ENCODE measurements at places on chromosomes 7 and 10. TPM values are rescaled to one million over a fixed set of nuclear protein-coding genes. Genes with fewer than 3 reads are reported as not detected.

The NPC1L1 gene
- total RNA-seq = not detected

The MBL2 gene
- total RNA-seq = not detected

The PRLHR gene
- not detected for total RNA-seq

The DENND10 gene
- total RNA-seq = 134 TPM

The SORBS1 gene
- 2.5 TPM for total RNA-seq

The PRKG1 gene
- 0.22 TPM for total RNA-seq

The IQUB gene
- total RNA-seq = 0.46 TPM

The PILRA gene
- total RNA-seq = not detected

The CPEB3 gene
- total RNA-seq = 0.69 TPM

The TMEM213 gene
- not detected for total RNA-seq

The GRM3 gene
- not detected for total RNA-seq

The C7orf57 gene
- total RNA-seq = 0.62 TPM

The BHLHA15 gene
- not detected for total RNA-seq

The PRPF18 gene
- total RNA-seq = 48.2 TPM

The ACSL5 gene
- total RNA-seq = 0.91 TPM

The CFAP43 gene
- total RNA-seq = 0.07 TPM

The UCN3 gene
- total RNA-seq = not detected

The ITPRID1 gene
- not detected for total RNA-seq

The RARRES2 gene
- total RNA-seq = 48.7 TPM

The ARID5B gene
- total RNA-seq = 17.6 TPM

The CYP2C19 gene
- not detected for total RNA-seq

The GBX1 gene
- 0.41 TPM for total RNA-seq

The MSMB gene
- total RNA-seq = not detected

The NODAL gene
- not detected for total RNA-seq
